ENCODE measurements at places on chromosomes 4 and X.

DNA sequence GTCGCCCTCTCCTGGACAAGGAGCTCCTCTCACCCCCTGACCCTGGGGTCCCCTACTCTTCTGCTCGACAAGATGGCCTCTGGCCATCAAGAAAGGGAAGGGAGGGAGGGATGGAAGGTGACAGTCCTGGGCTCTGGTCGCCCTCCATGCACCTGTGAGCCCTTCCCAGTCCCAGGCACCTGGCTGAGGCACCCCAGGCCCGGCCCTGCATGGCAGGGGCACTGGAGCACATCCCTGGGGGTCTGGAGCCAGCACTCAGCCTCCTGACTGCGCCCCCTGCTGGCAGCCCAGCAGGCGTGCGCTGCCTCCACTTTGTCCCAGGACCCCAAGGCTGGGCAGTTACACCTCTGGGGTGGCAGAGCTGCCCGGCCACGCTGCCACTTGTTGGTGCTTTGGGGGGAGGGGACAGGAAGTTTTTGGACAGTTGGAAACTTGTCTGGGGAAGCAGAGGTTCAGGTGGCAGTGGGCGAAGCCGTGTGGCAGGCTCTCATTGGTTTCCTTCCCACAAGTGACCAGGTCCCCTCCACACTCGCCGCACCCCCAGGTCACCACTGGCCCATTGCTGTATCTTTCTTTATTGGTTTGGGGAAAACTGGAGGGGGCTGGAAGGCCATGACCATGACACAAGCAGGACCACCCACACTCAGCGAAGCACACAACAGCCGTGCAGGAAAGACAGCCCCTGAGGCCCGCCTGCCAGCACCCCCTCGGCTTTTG, 4.3 kb downstream of the PNCK start:
- DNase-seq, result peak; percentile 76

DNA sequence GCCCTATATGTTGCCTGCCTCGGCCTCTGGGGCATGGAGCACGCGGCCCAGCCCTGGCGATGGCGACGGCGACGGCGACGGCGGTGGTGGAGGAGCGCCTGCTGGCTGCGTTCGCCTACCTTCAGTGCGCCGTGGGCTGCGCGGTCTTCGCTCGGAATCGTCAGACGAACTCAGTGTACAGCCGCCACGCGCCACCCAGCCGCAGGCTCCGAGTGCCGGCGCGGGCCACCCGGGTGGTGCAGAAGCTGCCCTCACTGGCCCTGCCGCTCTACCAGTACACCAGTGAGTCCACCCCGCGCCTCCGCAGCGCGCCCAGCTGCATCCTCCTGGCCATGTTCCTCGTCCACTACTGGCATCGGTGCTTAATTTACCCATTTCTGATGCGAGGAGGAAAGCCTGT, 83.7 kb upstream of the F9 start:
- DNase-seq, result no peak

- DNase-seq, result no peak
Measured at GRCh38 chrX:7244405-7244804, 96.5 kb upstream of the PUDP start.

GRCh38 chr4:40550948-40551462, 78.7 kb downstream of the RBM47 start:
- peak; percentile 47 for DNase-seq

DNA sequence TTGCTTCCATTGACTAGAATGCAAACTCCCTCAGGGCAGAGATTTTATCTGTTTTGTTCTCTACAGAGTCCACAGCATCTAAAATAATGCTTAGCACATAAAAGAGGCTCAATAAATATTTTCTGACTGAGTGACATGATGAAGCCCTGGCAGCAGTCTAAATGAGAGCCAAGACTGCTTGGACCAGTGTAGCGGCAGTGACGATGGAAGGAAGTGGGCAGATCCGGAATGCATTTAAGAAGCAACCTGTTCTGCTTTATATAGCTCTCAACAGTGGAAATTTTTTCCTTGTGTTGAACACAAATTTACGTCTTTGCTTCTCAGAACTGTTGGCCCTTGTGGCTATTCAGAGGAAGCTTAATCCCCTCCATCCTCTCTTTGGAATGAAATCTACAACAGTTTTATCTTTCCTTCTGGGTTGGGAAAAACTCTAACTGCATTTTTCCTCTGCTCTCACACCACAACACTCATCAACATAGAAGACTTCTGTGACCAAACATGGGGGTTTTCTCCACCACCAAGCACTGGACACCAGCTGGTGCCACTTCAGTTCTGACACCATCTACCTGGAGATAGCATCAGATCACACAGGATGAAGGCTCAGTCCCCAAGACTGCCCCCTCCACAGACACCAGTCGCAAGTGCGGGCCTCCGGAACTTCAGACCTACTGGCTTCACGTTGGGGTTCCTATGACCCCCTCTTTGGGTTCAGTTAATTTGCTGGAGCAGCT, 7.0 kb upstream of the BEND4 start:
- no peak for DNase-seq

DNA sequence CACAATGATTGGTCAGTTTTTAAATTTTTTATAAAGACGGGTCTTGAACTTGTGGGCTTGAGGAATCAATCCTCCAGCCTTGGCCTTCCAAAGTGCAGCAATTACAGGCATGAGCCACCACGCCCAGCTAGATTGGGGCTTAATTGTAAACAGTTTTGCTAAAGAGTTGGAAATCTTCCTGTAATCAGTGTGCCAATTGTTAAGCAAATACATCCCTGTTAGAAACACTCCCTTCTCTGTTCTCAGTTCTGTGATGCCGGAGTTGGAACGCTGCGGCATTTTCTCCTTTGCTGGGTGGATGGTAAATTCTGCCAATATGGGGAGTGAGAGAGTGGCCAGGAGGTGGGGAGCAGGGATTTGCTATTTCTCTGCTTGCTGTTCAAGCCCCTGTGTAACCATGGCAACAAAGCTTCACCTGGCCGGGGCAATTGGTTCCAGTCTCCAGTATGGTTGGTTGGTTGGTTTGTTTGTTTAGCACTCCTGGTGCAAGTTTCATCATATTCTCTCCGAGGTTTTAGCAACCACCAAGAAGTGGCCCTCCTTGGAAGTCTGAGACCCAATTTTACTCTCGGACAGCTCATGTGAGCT, 3.0 kb upstream of the SPATA4 start:
- no peak for DNase-seq

- no peak for DNase-seq
Measured at GRCh38 chr4:25800245-25800644, 62.5 kb downstream of the SEL1L3 start.

DNA sequence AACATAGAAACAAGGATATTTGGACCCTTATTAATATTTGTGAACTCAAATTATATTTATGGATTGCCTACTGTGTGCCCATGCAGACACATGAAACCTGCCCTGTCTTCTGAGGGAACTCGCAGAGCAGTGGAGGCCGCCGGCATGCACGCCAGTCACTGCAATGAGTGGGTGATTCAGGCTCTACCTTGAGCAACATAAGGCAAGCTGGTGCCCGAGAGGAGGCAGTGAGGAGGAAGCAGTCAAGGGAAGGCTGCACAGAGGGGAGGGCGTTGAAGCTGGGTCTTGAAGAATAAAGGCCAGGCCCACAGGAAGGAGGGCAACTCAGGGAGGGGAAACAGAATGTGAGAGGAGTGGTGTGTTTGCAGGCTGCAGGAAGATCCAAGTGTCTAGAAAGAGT, 52.8 kb downstream of the PPEF2 start:
- no peak for DNase-seq

DNA sequence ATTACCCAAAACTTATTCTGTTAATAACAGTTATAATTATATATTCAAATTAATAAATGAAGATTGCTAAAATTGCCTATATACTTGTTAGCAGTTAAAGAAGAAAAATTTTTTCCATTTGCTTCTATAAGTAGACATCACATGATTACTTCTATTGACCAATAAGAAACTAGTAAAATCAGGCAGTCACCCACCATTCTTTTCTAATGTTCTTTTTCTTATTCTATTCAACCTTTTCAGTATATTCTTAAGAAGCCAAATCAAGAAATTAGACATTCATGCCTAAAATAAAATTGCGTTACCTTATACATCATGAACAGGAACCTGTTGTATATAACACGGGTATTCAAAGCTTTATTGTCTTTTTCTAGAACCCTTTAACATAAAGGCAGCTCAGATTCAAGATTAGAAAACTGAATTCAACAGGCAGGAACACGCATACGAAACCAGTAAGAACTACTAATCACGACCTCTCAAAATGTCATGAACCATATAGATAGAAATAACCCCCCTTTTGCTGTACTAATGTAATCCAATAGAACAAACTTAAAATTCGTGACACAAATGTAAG, 568.1 kb upstream of the DIPK2B start:
- no peak for DNase-seq

- DNase-seq, result peak; percentile 23
Measured at GRCh38 chr4:83771113-83771705, 235.3 kb downstream of the GPAT3 start.

GRCh38 chr4:43776371-43776770, 672.2 kb downstream of the KCTD8 start:
- DNase-seq, result peak; percentile 5

DNA sequence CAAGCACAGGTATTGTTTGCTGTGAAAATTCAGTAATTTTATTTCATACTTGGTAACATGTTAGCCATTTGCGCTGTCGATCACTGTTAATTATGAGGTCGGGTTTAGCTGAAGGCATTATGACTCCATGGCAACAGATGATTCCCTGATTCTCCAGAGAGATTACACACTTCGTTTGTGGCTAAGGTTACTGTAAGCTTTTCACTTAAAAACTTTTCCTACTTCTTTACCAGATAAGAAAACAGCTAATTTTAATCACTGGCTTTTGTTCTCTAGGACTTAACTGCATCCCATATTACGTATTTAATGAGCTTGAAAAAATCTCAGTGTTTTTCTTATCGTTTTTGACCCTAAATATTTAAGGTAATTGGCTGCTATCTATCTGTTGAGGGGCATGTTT, 2.1 kb downstream of the GSTCD start:
- no peak for DNase-seq

GRCh38 chr4:121877041-121877773, 6.9 kb upstream of the BBS7 start:
- no peak for DNase-seq

DNA sequence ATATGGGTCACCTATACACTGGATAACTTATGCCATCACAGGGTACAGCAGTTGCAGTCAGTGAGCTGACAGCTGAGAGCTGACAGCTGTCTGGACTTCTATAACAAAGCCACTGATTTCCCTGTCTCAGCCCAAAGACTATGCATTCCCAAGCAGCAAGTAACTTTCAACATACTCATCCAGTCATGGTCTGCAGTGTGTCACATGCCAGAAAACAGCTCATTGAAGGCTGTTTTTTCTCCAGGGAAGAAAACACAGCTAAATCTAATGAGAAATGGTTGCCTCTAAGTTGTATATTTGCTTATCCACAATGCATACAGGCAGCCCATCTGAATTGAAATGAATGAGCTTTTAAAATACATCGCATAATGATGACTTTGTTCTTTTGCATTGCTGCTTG, 6.3 kb downstream of the KIAA1210 start:
- DNase-seq, result no peak

DNA sequence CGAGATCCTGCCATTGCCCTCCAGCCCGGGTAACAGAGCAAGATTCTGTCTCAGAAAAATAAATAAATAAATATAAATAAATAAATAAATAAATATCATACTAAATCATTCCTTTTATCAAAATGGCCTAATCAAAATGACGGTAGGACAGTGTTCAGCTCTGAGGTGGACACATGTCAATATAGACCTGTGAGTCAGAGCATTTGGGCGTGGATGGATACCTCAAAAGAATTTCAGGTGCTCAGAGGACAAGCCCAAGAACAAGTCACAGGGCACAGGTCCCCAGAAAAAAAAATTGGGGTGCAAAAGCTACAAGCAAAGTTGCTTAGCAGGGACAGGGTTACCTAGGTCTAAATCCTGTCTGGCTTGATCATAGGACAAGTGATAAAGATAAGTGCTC, 204.7 kb upstream of the HS3ST1 start:
- DNase-seq, result no peak

DNA sequence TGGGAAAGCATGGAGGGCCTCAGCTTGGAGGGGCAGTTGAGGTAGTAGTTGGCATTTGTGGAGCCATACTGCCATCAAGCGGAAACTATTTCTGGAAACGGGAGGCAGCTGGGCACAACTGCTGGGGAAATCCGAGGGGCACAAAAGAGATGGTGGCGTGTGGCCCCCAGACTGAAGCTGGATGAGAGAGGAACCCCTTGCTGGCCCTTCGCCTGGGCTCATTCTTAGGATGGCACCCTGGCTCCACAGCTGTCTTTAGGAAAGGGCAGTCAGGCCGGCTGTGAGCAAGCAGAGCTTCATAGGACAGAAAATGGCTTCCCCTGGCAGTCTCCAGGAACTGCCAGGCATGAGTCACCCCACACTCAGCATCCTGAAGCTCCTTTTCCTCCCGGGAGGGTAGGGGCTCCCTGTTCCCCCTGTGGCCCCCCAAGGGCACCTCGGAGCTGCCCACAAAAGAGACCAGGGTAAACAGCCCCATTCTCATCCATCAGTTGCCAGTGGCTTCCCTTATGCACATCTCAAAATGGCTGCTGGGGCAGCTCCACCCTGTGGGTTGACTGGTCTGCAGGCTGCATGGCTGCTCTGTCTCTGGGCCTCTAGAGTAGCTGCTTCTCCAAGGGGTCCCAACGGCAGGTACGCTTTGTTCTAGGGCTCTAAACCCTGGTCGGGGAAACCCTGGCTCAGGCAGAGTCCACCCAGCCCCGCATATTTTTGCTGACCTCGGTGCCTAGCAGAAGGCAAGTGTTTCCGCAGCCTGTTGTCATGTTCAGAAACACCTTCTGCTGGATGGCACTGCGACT, 64.7 kb downstream of the NBDY start:
- no peak for DNase-seq

DNA sequence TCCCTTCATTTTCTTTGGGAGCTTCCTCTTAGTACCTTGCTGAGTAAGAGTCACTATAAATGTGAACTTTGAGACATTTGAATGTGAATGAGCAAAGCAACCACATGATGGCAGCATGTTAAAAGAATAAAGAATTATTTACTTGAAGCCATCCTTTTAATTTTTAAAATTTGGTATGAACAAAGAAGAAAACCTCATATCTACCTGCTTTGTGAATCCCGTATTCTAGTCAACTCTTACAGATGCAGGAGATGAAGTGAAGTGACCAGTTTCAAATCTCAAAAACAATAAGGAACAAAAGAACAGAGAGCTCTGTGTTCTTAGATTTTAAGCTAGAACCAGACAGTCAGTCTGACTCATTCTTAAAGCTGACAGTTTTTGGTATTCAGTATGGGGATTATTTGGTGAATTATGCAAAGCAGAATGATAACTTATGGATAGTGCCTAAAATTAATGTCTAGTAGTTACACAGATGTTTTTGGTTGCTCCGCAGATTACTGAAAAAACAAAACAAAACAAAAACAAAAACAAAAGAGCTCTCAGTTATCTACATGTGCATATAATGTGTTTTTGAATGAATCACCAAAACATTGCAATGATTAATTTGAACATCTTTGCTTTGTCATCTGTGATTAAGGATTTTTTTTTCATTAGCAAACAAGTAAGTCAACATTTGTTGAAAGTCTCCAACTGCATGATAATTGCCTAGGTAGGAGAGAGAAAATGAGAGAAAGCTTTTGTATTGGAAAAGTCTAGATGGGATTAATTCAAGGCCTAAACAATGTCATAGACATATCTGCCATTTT, 48.2 kb upstream of the H2AZ1 start:
- DNase-seq, result peak; percentile 31

GRCh38 chrX:78800694-78801093, 53.2 kb downstream of the LPAR4 start:
- no peak for DNase-seq
